ENCODE measurements at places on chromosomes 3 and 15.

GRCh38 chr3:8385848-8386620, 115.6 kb upstream of the LMCD1 start:
- DNase-seq: no peak

DNA sequence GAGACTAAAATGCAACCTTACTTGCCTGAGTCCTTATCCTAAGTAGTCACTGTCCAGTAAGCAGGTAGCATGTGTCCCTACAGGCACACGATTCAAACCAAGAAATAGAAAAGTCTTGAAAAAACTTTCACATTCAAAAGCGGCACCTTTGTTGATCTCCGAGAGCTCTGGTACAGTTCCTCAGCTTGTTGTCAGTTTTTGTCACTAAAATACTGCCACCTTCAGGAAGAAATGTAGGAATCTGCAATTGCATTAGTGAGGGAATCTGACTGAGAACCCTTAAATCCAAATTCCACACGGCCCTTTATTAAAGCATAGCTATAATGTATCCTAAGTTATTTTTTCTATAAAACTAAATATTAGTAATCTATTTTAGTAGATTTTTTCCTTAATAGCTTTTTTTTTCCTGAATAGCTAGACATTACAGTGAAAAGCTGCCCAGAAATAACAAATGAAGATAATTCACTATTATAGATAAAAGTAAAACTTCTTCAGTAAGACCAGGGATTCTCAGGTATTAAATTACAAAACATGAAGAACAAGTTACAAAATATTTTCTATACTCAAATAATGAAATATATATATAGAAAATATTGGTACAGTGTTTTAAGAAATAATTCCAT, 44.0 kb downstream of the CCDC54 start:
- peak; percentile 39 for DNase-seq

DNA sequence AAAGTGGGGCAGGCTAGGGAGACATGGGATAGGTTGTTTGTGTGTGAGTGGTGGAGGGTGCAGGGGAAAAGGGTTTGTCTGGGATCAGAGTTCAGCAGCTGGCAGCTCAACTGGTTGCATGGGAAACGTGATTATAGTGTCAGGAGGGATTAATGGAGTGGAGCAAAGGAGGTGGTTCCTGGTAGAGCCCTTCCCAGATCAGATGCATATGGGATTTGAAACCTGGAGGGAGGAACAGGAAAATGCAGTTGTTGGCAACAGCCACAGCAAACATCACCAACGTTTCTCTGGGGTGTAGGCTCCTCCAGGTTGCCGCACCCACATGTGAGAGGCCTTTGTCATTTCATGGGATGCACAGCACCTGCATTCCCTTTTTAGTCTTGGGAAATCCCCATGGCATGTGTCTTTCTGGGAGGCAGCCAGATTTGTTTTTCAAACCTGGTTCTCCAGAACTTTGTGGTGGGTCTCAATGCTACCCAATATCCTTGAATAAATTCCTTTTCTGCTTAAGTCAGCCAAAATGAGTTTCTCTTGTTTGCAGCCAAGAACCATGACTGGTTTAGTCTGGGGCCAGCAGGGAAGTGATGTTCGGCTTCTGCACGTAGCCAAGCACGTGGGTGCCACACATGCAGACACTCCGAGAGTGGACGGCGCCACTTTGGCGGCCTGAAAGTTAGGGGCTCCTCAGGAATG, 61.3 kb downstream of the BDH1 start:
- peak; percentile 89 for DNase-seq

GRCh38 chr15:76056931-76057330, 2.9 kb upstream of the TMEM266 start:
- no peak for DNase-seq

DNA sequence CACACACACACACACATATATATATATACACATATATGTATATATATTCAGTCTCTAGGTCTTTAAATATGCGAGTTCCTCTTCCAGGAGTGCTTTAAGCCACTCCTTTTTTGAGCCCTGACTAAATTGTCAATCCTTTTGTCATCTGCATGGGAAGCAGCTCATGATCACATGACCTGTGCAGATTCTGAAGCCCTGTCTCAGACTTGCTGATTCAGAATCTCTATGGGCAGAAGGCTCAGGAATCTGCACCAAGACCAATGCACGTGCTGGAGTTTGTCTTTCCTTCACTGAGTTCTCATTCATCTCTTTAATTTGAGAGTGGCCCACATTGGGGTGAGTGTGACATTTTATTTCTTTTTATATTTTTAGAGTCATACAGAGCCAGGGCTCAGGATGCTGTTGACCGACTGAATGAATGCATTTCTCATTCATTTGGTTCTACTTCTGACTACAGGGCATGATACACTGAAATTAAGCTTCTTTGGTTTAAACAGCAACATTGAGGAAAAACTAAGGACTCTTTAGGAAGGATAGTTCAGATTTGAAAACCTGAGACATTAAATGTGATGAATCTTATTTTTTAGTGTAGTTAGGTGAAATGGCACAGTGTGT, 307.5 kb downstream of the EDEM1 start:
- no peak for DNase-seq

GRCh38 chr3:134600685-134601463, 49.9 kb downstream of the KY start:
- no peak for DNase-seq
